ENCODE measurements at places on chromosomes 3 and 15.

GRCh38 chr3:193190146-193190786, 50.8 kb upstream of the PLAAT1 start:
- DNase-seq = peak; percentile 32

- no peak for DNase-seq
Measured at GRCh38 chr3:113898892-113899291, 48.9 kb upstream of the ZDHHC23 start.

- DNase-seq = no peak
Measured at GRCh38 chr3:184233127-184233843, 3.9 kb downstream of the VWA5B2 start.

- DNase-seq = no peak
Measured at GRCh38 chr3:31105011-31105410, 210.6 kb upstream of the GADL1 start.

- DNase-seq = no peak
Measured at GRCh38 chr15:66588537-66588936, 22.7 kb upstream of the LCTL start.

DNA sequence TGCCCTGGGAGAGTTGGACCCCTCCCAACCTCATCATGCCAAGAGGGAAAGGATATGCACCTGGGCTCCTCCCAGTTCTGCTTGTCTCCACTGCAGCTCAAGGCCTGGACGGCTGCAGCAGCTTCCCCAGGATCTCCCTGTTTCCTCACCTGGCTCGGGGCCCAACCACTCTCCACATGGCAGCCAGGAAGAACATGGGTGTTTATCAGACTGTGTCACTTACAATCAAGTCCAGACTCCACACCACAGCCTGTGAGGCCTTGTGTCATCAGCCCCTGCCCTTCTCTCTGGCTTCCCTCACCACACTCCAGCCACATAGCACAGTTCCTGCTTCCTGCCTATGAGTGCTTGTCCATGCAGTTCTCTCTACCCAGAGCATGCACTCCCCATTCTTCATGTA, 534.4 kb downstream of the EPHB1 start:
- DNase-seq = no peak

DNA sequence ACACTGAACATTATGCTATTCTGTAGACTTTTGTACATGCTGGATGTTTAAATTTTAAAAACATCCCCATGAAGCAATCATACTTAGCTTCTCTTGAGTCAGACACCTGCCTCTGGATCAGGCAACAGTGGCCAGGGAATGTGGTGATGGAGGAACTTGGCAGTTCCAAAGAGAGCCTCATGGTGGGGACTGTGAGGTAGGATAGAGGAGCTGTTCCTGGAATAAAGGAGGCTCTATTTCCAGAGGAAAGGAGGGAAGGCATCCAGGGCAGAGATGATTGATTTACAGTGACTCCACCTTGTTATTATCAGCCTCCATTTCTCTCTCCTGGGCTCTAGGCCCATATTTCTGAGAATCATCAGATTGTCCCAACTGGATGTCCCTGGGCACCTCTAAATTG, 35.0 kb upstream of the ABHD17C start:
- DNase-seq = no peak

GRCh38 chr3:125434582-125435011, 59.5 kb upstream of the ZNF148 start:
- peak; percentile 41 for DNase-seq

- DNase-seq = no peak
Measured at GRCh38 chr3:77939726-77940125, 899.8 kb downstream of the ROBO2 start.

DNA sequence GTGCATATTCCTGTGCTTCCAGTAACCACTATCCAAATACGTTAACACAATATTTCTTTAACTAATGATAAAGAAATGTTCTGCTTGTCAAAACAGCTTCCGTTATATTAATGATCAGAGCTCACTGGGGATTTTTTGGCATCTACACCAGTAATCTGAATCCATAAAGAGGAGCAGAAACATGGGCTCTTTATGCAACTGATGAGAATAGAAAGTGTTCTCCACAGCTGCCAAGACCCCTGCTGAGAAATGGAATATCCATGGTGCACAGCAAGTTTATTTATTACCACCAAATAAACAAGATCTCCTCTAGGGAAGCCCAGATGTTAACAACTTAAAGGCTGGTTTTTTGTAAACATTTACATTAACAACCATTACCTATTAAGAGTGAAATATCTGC, 54.5 kb downstream of the ALDH1A2 start:
- no peak for DNase-seq

- no peak for DNase-seq
Measured at GRCh38 chr3:169666376-169667165, 3.1 kb upstream of the MECOM start.

- no peak for DNase-seq
Measured at GRCh38 chr15:81752974-81753373, 292.8 kb downstream of the MEX3B start.

- peak; percentile 22 for DNase-seq
Measured at GRCh38 chr3:192128922-192129321, 598.4 kb downstream of the FGF12 start.

GRCh38 chr3:197035577-197035976, 6.0 kb upstream of the MELTF start:
- no peak for DNase-seq

Measured in GM10248 (cell line).